Stimulated activated CD8-positive, alpha-beta memory T cell treated with anti-CD3 and anti-CD28 coated beads, Interleukin-7, amount 100 ng/mL, for 1 hour (primary cell): ENCODE measurements at places on chromosomes 4 and X.

DNA sequence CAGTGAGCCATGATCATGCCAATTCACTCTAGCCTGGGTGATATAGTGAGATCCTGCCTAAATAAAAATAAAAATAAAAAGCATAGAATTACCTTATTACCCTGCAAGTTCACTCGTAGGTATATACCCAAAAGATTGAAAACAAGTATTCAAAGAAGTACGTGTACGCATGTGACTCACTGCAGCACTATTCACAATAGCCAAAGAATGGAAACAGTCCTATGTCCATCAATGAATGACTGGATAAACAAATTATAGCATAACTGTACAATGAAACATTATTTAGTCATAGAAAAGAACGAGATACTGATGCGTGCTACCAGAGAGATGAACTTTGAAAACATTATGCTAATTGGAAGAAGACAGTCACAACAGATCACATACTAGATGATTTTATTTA, 204.6 kb upstream of the DIAPH2 start:
- DNase-seq = no peak

- no peak for DNase-seq
These were observed 1.7 kb downstream of the ATP8A1 start for GRCh38 chr4:42655269-42655637.

- no peak for DNase-seq
These were observed 369.5 kb upstream of the SMIM31 start for GRCh38 chr4:164384416-164384815.

DNA sequence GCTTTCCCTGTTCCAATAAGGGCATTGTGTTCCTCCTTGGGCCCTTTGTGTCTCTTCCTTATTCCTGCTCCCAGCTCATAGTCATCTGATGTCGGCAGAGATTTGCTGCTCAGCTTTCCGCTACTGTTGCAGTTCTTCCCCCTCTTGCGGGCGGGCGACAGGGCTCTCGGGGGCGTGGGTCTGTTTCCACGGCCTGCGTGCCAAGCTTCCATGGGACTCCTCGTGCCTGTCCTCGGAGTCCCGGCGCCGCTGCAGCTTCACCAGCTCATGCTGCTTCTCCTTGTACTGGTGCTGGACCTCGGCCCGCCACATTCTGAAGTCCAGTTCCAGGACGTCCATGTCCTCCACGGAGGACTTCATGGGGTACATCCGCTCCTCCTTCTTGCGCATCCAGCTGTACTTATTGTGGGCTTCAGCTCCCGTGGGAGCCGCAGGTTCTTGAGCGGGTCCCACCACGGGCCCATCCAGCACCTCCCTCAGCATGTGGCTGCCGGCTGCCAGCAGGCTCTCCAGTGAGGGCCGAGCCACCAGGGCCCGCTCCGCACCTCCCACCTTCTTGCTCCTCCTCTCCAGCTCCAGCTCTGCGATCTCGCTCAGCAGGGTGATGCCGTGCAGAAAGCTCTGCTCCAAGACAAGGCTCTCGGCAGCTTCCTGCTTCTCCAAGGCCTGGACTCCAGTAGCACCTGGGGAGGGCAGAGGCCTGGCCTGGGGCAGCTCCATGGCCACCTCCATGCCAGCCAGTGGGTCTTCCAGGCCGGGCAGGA, 74.1 kb upstream of the UCP1 start:
- no peak for DNase-seq

GRCh38 chr4:124753941-124754581, 41.5 kb upstream of the ANKRD50 start:
- DNase-seq = no peak

DNA sequence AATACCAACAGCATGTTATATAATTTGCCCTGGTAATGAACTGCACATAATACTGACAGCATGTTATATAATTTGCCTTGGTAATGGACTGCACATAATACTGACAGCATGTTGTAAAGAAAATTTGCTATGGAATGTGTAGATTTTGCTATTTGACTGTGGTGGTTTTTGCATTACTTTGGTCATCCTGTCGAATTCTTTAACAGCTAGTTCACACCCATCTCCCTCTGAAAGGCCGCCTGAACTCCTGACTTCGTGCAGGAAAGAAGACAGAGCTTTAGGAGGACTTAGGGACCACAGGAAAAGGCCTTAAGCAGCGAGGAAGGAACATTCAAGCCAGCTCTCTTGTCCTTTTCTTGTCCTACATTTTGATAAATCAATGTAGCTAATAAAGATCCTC, 45.2 kb upstream of the DCLK2 start:
- no peak for DNase-seq

DNA sequence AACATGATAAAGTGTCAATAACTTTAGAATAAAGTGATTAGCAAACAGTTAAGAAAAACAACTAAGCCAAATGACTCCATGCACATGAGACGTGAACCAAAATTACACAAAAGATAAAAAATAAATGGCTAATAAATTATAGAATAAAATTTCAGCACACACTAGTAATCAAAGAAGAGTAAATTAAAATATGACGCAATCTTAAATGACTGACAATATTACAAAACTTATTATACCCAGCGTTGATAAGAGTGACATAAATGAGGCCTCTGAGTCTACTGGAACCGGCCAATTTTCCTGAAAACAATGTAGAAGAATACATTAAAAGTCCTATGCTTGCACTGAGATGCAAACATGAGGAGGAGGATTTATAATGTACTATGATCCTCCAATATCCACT, 187.4 kb downstream of the DHX15 start:
- no peak for DNase-seq

DNA sequence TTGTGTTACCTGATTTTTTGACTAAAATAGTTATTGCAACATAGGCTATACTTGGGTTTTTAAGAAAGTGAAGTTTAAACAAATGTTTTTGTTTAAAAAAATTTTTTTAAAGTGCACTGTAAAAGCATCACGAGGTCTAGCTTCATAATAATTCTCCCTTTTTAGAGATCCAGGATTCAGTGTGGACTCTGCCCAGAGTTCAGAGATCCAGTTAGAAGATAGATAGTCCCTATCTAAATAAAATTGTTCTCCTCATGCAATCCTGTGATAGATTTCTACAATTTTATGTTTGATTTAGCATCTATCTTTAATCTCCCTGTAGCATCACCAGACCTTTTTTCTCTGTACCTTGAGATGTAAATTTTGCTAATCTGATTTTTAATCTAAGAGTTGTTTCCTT, 85.5 kb upstream of the HPGD start:
- DNase-seq = no peak

DNA sequence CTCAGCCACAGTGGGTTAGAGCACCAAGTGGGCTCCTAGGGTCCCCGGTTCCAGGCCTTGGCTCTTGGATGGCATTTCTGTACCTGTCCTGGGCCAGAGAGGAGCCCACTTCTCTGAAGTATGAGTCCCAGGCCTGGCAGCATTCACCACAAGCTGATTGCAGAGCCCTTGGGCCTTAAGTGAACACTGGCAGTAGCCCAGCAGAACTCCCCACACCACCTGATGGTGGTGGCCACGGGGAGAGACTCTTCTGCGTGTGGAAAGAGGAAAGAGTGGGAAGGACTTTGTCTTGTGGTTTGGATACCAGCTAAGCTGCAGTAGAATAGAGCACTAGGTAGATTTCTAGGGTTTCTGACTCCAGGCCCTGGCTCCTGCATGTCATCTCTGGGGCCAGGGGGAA, 104.8 kb downstream of the DLG3 start:
- no peak for DNase-seq

DNA sequence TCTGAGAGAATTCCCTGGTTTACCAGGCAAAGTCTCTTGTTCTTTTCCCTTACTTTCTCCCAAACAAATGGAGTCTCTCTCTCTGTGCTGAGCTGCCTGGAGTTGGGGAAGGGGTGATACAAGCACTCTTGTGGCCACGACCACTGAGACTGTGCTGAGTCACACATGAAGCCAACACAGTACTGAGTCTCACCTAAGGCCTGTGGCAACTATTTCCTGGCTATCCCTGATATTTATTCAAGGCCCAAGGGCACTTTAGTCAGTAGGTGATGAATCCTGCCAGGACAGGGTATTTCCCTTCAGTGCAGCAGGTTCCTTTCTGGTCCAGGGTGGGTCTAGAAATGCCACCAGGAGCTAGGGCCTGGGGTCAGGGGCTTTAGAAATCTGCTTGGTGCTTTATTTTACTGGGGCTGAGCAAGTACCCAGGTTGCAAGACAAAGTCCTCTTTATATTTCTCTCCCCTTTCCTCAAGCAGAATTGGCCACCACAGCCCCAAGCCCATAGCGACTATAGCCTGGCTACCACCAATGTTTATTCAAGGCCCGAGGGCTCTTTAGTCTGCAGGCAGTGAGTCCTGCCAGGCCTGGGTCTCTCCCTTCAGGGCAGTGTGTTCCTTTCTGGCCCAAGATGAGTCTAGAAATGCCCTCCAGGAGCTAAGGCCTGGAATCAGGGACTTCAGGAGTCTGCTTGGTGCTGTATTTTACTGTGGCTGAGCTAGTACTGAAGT, 10.5 kb downstream of the ARL13A start:
- DNase-seq = no peak

GRCh38 chr4:39770471-39770870, 72.5 kb downstream of the UBE2K start:
- DNase-seq = no peak

- DNase-seq = no peak
These were observed 218.1 kb downstream of the ANTXR2 start for GRCh38 chr4:79854856-79855502.

GRCh38 chr4:166839615-166840251, 394.6 kb downstream of the SPOCK3 start:
- no peak for DNase-seq

DNA sequence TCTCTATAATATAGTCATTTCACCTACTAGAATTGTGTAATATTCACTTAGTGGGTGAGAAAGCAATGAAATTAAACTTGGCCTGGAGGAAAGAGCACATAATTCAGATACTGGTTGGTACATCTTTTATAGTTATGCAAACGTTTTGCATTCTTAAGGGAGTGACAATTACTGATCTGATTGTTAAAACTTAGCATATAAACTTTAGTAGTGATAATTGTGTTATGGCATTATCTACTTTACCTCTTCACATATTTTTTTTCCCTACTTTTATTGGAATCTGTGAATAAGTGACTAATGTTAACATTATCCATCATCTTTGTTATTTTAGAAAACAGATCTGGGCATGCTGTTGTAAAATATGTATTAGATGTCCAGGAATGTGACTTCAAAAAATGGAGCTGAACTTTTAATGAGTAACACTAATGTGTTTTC, 217.4 kb upstream of the GIMD1 start:
- DNase-seq = no peak
